ENCODE measurements at places on chromosomes 7 and 10.

DNA sequence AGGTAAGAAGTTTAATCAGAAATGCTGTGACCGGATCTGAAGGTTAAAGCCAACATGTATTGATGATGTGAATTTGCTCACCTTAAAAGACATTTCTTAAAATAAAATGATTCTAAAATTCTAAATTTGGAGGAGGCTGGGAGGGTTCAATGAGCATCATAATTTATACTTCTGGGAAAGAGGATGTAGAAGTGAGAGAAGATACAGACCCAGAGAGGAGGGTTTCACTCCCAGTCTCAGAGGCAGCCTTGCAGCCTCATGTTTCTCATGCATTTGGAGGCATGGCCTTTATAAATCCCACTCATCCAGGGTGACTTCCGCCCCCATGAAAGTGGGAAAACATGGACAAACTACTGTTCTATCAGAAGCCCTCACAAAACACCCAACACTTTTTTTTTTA is 305.6 kb upstream of the PITRM1 start:
- no peak for DNase-seq

DNA sequence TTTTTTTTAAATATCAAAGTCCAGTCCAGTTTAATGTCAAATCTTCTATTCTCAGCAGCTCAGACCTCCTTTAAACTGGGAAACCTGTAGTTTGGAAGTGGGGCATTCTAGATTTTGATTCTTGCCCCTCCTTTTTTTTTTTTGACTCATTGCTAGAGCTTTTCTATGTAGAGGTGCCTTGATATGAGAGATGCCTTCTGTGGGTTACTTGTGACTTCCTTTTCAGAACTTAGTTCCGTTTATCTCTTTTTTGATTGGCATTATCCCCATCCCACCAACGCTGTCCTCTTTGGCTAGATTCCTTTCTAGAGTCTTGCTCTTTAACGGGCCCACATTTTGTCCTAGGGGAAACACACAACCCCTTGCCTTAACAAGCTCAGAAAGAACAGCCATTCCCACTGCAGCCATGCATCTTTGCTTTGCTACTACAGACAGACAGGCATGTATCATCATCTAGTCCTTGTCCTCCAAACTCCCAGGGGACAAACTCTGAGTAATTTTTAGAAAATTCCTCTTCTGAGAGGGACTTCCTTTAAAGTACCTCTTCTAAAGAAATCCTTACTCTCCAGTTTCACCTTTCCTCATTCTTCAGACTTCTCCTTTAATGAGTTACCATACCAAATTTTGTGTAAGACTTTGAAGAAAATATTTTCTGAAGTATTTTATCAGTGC is 153.6 kb downstream of the PHF14 start:
- no peak for DNase-seq

DNA sequence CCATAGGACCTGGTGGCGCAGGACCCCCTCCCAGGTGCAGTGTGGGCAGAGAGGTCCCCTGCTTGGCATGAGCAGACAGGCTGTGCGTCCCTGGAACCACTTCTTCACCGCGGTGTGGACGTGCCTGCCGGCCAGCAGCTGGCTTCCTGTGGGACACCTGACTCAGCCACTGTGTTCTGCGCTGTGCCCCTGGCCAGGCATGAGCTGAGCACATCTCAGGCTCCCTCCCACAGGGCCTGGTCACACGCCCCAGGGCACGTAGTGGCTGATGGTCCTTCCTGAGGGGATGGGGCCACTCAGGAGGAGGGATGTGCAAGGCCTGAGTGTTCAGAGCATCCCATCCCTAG is 3.5 kb upstream of the DEPP1 start:
- DNase-seq = no peak

GRCh38 chr10:42367532-42368230 is 270.7 kb downstream of the ZNF33B start:
- peak; percentile 47 for DNase-seq

DNA sequence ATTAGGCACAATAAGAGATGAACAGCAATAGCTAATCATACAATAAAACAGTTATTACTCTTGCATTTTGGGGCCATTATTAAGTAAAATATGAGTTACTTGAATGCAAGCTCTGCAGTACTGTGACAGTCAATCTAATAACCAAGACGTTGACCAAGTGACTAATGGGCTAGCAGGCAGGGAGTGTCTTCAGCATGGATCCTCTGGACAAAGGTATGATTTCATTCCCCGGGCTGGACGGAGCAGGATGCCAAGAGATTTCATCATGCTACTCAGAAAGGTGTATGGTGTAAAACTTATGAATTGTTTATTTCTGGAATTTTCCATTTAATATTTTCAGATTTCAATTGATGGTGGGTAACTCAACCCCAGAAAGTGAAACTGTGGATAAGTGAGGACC is 80.9 kb downstream of the SHH start:
- no peak for DNase-seq

DNA sequence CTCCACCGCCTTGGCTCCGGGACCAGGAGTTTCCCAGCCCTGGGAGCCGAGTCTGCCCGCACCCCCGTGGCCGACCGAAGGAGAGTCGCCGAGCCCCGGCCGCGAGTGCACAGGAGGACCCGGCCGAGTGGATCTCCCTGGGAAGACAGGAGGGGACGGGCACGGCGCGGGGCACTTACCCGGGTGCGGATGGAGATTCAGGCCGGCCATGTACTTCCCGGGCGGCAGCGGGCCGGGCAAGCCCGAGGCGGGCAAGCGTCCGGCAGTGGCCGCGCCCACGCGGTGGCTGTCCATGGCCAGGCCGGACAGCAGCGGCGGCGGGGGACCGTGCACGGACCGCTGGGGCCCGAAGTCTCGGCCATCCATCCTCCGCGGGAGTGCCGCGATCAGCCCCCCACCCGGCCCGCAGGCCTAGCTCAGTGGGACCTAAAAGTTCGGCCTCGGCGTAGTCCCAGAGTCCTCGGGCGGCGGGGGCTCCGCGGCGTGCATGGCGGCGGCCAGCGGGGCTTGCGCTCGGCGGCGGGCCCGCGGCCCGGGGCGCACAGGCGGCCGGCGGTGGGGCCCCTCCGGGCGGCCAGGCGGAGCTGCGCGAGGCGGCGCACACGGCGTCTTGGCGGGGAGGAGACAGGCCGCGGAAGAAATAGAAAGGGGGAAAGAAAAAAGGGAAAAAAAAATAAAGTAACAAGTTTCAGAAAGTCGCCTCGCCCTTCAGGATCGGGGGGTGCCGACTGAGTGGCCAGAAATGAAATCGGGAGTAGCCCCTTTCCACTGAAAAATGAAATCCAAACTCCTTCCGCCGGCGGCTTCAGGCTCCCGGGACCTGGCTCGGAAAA is 2.5 kb downstream of the TNRC18 start:
- peak; percentile 13 for DNase-seq

- no peak for DNase-seq
Observed at GRCh38 chr10:15263657-15264323, 95.3 kb upstream of the NMT2 start.

- DNase-seq = no peak
Observed at GRCh38 chr7:75039166-75039565, 34.4 kb downstream of the RCC1L start.
